ENCODE measurements at places on chromosomes 1 and 21.

DNA sequence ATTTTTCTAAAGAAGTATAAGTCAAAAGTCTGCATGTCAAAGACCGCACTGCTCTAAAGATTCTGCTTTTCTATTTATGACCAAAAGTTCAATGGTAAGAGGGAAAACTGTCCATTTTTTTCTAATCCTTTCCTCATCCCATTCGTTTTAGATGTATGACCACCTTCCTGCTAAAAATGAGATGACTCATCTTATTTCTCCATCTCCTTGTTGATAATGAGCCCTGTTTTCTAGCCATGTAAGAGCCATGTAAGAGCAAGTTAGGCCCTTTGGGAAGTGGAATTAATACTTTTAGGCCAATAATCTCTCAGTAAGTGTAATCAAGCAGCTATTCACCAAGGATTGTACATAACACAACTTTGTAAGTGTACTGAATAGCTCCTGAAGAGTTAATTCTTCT lies 475.6 kb upstream of the B3GALT2 start:
- DNase-seq, result no peak

DNA sequence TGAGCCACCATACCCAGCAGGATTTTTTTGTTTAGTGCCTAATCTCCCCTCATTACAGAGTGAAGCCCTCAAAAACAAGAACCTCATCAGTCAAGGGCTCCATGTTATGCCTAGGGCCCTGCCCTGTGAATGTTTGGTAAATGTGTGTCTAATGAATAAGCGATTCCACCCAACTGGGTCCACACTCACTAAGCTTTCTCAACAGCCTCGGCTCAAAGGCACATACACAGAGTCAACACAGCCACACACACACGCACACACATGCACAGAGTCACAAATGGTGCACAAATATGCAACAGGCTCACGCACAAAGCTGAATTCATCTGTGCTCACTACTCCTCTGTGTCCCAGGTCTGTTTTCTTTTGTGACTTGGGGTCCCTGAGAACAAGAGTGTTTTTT lies 11.7 kb upstream of the SYNC start:
- no peak for DNase-seq

DNA sequence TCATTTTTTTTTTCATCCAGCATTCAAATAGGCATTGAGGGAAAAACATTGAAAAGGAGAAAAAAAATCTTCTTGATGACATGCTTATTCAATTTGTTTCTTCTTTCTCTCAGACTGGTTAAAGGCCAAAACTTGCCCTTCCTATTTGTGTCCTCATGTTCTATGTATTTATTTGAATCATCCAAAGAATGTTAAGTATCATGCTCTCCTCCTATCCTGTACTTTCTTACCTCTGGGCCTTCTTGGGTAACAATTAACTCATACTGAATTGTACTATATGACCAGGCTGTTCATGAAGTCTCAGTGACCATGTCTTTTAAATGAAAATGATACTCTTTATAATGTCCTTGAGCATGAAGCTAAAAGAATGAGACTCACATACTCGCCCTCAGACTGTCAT lies 36.5 kb upstream of the DENND1B start:
- DNase-seq, result no peak

DNA sequence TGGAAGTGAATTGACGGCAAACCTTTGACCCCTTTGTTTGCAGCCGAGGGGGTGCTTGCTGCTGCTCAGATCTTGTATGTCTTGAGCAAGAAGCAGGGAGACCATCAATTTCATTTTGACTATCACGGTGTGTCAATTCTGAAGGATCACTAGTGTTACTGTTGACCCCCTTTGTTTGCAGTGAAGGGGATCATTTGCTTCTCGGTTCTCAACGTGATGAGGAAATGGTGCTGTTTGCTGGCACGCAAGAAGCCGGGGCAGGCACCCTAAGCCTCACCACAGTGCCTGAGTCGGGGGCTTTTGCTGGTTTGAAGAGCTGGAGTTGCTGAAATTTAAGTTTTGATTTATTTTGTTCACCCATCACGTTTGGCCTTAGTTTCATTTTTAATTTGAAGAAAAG lies 7.5 kb downstream of the RBM15 start:
- no peak for DNase-seq

- peak; percentile 13 for DNase-seq
These were observed 182.4 kb downstream of the TRABD2B start for GRCh38 chr1:47814612-47815395.

- no peak for DNase-seq
These were observed 63.0 kb downstream of the NR5A2 start for GRCh38 chr1:200090252-200091159.

DNA sequence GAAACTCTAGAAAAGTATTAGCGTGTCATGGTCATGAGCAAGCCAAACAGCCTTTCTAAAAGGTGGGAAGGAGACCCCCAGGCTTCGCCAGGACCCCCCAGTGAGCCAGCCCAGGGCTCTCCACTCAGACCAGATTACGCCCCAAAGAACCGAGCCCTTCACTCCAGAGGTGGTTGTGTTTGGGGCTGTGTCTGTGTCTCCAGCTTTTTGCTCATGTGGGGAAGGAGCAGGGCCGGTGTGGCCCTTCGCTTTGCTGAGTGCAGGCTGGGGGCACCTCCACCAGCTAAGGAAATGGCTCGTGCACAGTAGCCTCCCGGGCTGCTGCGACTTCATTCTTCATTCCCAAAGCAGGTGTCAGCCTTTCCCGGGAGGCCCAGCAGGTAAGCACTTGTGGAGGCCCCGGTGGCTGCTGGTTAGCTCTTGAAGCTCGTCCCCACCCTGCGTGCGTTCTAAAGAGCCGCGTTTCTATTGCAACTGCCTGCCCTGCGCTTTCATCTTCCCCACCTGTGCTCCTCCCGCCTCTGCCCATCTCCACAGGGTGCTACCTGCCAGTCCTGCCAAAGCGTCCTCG lies 531 bp downstream of the TSPEAR start:
- DNase-seq, result no peak

- DNase-seq, result no peak
These were observed 31.9 kb downstream of the ZBTB18 start for GRCh38 chr1:244082969-244083368.

- no peak for DNase-seq
These were observed 91.9 kb downstream of the RAVER2 start for GRCh38 chr1:64836802-64837201.

DNA sequence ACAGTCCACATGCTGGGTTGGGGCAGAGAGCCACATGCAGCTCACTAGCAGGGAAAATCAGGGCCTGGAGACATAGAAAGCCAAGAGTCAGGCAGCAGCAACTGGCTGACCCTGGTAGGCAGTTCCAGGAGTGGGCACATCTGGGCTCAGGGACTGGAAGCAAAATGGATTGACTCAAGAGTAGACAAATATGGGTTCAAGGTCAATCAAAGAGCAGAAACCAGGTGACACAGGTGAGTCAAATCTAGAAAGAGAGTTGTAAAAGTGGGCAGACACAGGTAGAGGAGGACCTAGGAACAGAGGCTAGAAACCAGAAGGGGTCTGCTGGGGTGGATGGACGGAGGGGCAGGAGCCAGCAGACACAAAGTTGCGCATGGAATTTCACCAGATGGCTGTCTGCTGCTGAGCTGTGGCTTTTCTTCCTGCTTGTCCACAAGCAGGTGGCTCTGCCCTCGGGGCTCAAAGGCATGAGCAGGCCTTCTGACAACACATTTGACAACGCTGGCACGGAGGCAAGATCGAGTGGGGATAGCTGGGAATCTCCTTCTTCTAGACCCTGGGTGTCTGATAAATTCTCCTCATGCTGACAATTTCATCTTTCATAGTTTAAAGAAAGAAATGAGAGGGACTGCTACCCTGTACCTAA lies 40.8 kb upstream of the IGSF3 start:
- no peak for DNase-seq

Data from posterior cingulate gyrus (tissue), 11 donors.